ENCODE measurements at places on chromosomes 2 and 18.

GRCh38 chr2:232524771-232525170, 1.2 kb upstream of the CHRND start:
- no peak for DNase-seq

- no peak for DNase-seq
Measured at GRCh38 chr2:85606116-85606455, 3.6 kb upstream of the TMEM150A start.

DNA sequence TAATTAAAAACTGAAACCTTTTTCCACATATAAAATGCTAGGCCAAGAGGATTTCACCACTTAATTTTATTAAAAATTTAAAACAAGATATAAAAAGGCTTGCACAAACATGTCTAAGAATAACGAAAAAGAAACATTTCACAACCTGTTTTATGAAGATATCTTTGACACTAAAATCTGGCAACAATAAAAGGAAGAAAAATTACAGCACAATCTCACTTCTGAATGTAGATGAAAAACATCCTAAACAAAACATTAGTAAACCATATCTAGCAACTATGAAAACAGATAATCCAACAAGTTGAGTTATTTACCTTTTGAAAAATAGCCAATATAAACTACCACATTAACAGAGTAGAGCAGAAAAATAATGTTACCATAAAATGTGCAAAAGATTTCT, 185.4 kb upstream of the MMADHC start:
- DNase-seq: no peak

DNA sequence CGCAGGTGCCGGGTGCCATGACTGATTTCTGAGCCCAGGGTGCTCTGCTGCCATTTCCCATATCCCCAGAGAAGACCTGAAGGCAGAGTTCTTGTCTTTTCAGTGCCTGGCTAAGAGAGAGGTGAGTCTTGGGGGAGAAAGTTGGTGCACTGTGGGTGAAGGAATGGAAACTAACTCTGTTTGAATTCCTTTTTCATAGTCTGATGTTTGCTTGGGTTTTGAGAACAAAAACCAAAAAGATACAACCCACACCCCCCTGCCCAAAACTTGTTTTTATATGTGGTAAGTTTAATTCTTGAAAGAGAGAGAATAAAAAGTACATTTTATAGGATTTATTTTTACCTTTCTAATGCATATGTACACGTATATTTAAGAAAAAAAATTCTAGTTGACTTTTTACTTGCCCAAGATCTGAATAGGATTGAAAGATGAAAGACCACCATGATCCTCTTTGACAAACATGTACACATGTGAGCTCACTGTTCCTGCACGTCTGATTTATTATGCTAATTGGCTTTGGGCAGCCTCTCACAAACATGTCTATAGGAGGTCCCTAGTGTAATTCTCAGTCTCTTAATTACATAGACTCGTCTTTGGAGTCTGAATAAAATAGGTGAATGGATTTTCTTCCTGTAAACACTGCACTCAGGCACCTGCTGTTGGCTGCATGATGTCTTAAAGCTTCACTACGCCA, 46.3 kb downstream of the ARL4C start:
- no peak for DNase-seq

- no peak for DNase-seq
Measured at GRCh38 chr18:9435041-9435440, 40.3 kb upstream of the RALBP1 start.

All from T-helper 2 cell (primary cell).